ENCODE measurements at places on chromosomes 1 and 21.

GRCh38 chr1:12631571-12631970 is 12.3 kb upstream of the AADACL4 start:
- no peak for DNase-seq

- DNase-seq = no peak
Measured at GRCh38 chr1:223815020-223815853, 30.5 kb downstream of the TP53BP2 start.

DNA sequence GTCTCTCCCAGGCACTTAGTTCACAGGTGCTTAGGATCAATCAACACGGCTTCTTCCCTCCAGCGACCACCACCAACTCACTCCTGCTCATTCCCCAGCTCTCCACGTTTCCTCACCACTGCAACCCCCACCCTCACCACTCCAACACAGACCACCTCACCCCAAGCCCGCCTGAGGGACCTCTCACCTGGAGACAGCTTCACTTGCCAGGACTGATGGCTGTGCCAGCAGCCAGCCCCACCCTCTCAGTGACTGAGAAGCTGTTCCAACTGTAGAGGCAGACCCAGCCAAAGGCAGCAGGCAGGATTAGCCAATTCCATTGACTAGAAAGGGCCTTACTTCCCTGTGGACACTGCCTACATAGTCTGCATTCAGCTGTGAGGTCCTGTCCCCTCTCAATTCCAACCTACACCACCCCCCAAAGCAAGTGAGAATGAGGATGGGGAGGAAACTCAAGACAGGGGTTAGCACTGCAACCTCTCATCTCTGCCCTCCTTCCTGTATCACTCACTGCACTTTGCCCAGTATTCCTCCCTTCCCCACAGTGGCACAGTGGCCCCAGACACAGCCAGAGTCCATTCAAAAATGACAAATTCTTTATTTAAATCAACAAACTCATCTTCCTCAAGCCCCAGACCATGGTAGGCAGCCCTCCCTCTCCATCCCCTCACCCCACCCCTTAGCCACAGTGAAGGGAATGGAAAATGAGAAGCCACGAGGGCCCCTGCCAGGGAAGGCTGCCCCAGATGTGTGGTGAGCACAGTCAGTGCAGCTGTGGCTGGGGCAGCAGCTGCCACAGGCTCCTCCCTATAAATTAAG is 7.6 kb downstream of the TAGLN2 start:
- no peak for DNase-seq

- no peak for DNase-seq
Measured at GRCh38 chr1:222053790-222054294, 312.0 kb upstream of the DUSP10 start.

- no peak for DNase-seq
Measured at GRCh38 chr1:104028416-104029035, 278.8 kb downstream of the AMY1C start.

GRCh38 chr1:209260136-209260535 is 323.4 kb upstream of the CAMK1G start:
- no peak for DNase-seq

DNA sequence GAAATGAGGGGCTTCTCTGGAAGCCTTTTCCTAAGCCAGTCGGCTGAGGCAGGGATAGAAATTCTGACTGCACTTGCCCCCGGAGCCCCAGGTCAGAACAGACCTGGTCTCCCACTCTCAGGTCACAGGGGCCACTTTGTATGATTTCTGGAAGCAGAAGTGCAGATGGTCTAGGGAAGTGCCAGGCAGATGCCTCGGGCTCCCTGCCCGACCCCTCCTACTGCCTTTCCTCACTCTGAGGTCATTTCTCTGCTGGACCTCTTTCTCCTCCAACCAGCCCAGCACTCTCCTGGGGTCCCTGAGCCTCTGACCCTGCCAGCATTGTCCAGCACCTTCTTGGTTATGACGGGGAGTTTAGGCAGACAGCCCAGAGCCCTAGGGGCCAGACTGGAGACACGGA is 8.7 kb downstream of the RUNX3 start:
- DNase-seq = peak; percentile 37

DNA sequence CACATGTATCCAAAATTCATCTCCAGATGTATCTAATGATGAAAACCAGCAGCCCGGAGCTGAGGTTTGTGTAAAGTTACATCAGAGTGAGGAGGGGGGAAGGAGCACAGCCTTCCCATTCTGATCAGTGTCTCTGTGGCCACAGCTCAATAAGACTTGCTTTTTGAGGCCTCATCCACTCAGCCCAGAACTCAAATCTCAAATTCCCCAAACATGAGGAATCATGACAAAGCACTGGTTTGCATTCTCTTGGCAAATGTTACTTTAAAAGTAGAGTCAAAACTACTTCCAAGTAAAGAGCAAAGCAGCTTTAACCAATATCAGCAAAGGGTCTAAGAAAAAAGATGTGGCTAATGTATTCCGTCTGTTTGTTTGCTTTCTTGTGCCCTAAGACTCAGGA is 30.9 kb downstream of the CCN1 start:
- DNase-seq = peak; percentile 94

GRCh38 chr1:110234691-110235090 is 24.6 kb downstream of the KCNC4 start:
- DNase-seq = no peak

DNA sequence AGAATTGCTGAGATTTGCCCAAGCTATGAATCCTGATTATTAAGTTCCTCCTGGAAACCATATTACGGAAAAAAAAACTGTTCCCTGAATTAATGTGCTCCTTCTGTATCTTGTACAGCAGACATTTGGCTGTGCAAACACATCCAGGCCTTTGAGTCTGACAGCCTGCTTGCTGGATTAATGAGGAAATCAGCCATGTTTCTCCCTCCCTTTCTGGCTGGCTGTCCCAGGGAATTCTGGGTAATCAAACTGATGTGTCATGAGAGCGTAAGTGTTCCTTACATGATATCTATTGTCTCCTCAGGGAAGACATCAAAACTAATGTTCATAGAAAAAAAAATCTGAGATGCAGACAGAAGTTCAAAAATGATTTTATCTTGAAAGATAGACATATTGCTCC is 18.8 kb downstream of the PGBD5 start:
- no peak for DNase-seq

DNA sequence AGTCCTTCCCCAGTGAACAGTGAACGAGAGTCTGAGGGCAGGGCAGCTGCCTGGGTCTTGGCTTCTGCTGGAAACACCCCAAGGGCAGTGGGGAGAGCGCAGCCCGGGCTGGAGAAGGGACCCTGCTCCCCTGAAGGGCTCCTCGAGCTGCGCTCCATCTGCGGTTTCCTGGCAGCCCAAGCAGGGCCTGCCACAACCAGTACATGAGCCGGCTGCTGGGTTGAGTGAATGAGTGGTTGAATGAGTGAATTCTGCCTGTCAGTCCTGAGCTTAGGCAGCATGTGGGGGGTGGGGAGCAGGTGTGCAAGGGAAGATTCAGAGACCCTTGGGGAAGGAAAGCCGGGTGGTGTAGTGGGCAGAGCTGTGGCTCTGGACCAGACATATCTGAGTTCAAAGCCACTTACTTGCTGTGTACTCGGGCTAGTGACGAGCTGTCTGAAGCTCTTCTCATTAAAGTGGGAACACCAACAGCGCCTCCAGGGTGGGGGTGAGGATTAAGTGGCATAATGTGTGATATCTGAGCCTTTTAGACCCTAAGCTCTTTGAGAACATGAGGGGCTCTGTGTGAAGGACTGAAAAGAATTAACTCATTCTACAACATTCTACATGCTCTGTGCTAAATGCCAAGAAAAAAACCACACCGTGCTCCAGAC is 3.7 kb downstream of the OPRD1 start:
- no peak for DNase-seq

DNA sequence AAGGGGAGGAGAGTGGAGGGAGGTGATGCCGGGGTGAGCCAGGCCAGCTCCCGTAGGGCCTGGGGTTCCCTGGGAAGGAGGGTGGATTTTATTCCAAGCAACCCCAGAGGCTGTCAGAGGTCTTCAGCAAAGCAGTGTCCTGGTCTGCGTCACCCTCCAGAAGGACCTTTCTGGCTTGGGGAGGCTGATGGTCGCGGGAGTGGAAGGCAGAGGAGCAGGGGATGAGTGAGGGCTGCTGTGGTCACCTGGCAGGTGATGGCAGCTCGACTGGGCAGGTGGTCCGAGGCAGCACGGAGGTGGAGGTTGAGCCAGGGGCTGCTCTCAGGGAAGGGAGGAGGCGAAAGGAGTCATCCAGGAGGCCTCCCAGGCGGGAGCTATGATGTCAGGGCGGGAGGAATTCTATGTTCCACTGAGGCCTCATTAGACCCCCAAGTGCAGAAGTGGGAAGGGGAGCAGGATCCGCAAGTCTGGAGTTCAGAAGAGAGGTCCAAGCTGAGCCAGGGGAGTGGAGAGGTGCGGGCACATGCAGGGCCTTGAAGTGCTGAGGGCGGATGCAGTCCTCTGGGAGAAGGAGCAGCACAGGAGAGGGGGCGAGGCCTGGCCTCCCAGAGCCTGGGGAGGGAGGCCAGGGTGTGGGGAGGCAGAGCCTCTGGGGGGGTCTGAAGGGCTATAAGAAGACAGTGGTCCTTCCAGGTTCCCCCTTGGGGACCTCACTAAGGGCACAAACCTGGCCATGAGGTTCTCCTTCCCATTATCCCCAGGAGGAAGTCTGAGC is 33.3 kb downstream of the BMP8A start:
- DNase-seq = no peak

DNA sequence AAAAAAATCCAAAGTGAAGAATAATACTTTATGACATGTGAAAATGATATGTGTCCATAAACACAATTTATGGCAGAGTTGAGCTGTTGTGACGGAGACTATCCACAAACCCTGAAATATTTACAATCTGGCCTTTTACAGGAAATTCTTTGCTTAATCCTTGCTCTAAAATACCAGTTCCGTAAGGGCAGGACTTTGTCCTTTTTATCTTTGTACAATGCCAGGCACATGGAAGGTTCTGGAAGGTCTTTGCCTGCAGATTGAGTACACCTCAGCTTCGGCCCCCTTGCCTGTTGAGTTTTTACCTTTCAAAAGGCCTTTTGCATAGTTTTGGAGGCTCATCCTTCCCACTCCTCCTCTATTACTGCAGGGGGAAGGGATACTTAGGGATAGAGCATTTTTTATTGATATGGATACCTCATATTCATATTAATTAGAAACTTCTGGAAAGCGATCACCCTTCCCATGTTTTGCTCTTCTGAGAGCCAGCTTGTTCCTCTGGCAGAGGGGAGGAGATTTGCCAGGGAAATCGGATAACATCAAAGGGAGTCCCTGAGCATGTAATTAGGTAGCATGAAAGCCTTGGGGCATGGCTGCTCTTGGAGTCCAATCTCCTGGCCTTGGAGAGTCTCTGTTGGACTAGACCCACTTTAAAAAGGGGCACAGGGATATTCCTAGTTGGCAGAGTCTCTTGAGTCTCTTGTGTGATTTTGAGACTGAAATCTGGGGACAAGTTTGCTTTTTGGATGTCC is 217.1 kb downstream of the KCNJ6 start:
- no peak for DNase-seq

- peak; percentile 61 for DNase-seq
Measured at GRCh38 chr1:156726549-156727226, 1.6 kb upstream of the METTL25B start.

DNA sequence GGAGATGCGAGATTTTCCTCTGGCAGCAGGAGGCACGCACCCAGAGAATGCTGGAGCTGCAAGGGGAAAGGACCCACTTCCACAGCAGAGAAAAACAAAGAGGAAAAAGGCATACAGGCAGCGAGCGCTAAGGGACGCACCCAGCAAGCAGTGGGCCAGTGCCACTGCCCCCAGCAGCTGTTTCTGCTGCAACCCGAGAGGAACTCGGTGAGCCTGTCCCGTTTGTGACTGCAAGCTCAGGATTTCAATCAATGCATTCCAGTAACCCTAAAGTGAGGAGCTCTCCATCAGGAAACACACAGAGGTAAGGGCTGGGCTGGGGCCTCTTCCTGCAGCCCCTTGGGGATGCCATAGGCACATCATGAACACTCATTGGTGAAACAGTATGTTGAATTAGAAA is 58.7 kb downstream of the ACP6 start:
- no peak for DNase-seq

DNA sequence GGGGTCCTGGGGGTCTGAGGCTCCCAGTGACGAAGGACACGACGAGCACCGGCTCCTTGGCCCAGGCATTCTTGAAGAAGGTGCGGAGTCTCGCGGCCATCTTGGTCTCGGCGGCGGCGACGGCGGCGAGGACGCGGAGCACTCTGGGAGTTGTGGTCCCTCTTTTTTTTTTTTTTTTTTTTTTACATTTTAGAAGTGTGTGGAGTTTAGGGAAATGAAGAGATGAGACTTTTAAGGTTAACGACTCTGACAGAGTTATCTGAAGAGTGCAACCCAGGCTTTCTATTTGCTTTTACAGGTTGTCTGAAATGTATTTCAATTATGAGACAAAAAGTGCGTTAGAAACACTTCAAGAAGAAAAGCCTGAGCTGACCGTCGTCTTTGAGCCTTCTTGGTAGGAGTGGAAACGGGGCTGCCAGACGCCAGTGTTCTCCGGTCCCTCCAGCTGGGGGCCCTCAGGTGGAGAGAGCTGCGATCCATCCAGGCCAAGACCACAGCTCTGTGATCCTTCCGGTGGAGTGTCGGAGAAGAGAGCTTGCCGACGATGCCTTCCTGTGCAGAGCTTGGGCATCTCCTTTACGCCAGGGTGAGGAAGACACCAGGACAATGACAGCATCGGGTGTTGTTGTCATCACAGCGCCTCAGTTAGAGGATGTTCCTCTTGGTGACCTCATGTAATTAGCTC is 9.7 kb downstream of the OR2B11 start:
- DNase-seq = peak; percentile 61

DNA sequence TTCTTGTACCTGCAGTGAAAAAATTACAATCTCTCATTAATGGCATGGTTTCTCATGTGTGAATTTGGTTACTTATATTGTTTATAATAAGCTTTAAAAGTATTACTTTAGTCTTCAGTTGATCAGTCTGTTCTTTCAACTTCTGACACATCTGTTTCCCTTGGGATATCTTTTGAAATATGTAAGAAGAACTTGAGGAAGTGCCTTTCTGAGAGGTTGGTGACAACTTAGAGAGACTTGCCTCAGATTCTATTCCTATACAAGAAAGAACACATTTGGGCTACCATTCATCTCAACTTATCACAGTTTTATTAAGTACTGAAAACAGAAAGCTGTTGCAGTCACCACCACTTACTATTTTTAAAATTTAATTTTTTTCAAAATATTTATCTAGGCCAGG is 8.1 kb downstream of the AKNAD1 start:
- DNase-seq = no peak

DNA sequence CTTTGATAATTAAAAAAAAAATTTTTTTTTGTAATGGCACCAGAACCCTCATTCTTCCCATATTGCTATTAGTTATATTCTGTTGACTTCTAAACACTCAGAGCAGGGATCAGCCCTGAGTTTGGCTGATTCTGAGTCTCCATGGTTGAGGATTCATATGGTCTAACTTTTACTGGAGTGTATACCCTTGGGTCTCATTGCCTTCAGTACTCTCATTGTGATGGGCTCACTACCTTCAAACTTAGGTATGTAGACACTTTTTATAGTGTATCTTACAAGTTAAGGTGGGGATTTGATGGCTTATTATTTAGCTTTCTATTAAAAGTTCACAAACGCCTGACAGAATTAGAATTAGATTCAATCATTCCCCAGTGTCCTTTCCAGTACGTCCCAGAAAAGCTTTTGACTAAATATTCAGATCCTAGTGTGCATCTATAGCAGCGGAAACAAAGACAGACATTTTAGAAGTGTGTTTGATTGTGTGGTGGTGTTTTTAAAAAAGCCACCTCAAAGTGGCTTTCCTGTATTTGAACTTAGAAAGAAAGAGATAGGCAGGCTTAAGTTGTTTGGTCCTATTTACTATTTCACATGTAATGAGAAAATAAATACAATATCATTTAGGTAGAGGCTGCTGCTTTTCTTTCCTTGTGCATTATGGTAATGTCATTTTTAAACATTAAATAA is 1.4 kb downstream of the MACF1 start:
- DNase-seq = no peak
